ENCODE measurements at places on chromosomes 5 and 9.

GRCh38 chr5:55313870-55314617, 6.3 kb downstream of the MTREX start:
- H3K27ac ChIP-seq: no peak overlapping the region
- 0 out of 2 replicates have a peak, but pooled peaks cover 6% of the 10 kb centered on the region for H3K4me1 ChIP-seq
- no peaks in the 10 kb centered on the region for H3K36me3 ChIP-seq
- no peaks in the 10 kb centered on the region for H3K27me3 ChIP-seq

DNA sequence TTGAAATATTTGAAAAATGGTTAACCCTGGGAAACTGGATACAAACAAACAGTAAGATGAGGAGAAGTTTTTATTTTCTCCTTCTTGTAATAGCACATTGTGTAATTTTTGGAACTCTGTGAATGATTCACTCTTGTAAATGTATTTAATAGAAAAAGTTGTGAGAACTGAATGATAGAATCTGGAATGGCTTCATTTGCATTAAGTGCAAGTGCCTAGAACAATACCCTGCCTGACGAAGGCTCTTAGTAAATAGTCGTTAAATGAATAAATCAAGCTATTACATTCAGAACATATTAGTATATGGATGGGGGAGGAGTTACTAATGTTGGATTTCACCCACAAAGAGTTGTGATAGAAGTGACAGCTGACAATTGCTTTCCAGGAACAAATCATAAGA, 442.5 kb downstream of the EFNA5 start:
- no peak overlapping the region for H3K27ac ChIP-seq
- H3K27me3 ChIP-seq: no peaks in the 10 kb centered on the region
- no peaks in the 10 kb centered on the region for H3K4me1 ChIP-seq
- H3K4me3 ChIP-seq: no peak overlapping the region
- no peak for DNase-seq

GRCh38 chr9:23278561-23278960, 547.5 kb downstream of the ELAVL2 start:
- no peak for DNase-seq
- no peaks in the 10 kb centered on the region for H3K36me3 ChIP-seq
- no peak overlapping the region for H3K4me3 ChIP-seq
- no peak overlapping the region for H3K27ac ChIP-seq
- no peaks in the 10 kb centered on the region for H3K27me3 ChIP-seq
- H3K4me1 ChIP-seq: no peaks in the 10 kb centered on the region

GRCh38 chr5:115758356-115758755, 58.1 kb downstream of the CDO1 start:
- no peaks in the 10 kb centered on the region for H3K4me1 ChIP-seq
- H3K27ac ChIP-seq: no peak overlapping the region
- no peaks in the 10 kb centered on the region for H3K27me3 ChIP-seq
- no peak overlapping the region for H3K4me3 ChIP-seq
- no peaks in the 10 kb centered on the region for H3K36me3 ChIP-seq

GRCh38 chr5:1516615-1517601, 6.9 kb downstream of the LPCAT1 start:
- peak overlapping the region; percentile 79 for H3K27ac ChIP-seq
- H3K27me3 ChIP-seq: no peaks in the 10 kb centered on the region
- H3K4me1 ChIP-seq: peaks cover 31% of the 10 kb centered on the region
- peaks cover 3% of the 10 kb centered on the region for H3K36me3 ChIP-seq
- no peak for DNase-seq

DNA sequence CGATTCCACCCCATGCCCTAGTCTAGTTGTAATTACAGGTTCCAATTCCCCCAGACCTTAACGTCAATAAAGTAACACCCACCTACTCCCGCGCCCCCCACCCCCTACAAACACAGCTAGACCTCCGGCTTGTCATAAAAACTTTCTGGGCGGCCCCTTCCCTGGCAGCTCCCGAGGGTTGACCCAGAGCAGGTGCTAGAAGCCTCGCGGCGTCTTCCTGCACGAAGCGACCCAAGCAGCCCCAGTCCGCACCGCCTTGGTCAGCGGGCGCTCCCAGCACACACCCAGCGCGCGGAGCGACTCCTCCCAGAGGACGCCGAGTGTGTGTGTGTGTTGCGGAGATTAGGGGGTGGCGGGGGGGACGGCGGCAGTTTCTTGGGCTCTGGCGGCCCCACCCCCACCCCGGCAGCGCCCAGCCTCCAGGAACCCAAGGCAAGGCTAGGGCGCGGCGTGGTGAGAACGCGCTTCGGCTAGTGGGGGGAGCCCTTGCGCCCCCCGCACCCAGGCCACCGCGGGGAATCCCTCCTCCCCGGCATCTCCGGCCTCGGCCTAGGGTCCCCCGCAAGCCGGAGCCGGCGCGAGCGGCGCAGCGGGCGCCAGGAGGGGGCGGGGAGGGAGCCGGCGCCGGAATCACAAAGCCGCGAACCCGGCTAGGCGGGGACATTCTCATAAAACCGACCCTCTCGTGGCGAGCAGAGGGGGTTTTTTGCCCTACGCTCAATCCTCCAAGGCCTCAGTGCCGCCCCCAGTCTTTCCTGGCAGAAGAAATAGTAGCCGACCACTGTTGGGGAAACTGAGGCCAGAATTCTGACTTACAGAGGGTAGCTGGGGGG, 2.2 kb downstream of the PCDH1 start:
- H3K27me3 ChIP-seq: peaks cover 5% of the 10 kb centered on the region
- peak; percentile 40 for DNase-seq
- H3K4me3 ChIP-seq: peak overlapping the region; percentile 60

GRCh38 chr9:131713016-131713415, 26.9 kb downstream of the RAPGEF1 start:
- peak overlapping the region; percentile 36 for H3K27ac ChIP-seq
- no peak for DNase-seq
- H3K36me3 ChIP-seq: peaks cover 1% of the 10 kb centered on the region
- H3K4me3 ChIP-seq: no peak overlapping the region
- no peaks in the 10 kb centered on the region for H3K27me3 ChIP-seq
- H3K4me1 ChIP-seq: peaks cover 14% of the 10 kb centered on the region

DNA sequence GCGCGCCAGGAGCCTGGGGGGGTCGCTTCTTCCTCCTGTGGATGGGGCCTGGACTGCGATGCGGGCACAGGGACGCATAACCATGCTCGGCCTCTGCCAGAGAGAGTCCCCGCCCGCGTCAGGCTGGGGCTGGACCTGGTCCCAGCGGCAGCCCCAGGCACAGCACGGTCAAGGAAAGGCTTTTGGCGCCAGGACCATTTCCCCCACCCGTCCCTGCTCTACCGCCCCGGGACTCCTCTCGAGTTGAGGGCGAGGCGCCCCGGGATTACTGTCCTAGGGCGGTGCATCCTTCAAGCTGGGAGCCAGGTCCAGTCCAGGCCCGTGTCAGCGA, 341 bp downstream of the MXD3 start:
- H3K4me1 ChIP-seq: peaks cover 11% of the 10 kb centered on the region
- no peak for DNase-seq
- H3K36me3 ChIP-seq: peaks cover 6% of the 10 kb centered on the region
- peak overlapping the region; percentile 93 for H3K27ac ChIP-seq
- H3K4me3 ChIP-seq: peak overlapping the region; percentile 93

- H3K36me3 ChIP-seq: no peaks in the 10 kb centered on the region
- no peak overlapping the region for H3K4me3 ChIP-seq
- H3K4me1 ChIP-seq: no peaks in the 10 kb centered on the region
- H3K27me3 ChIP-seq: no peaks in the 10 kb centered on the region
- H3K27ac ChIP-seq: no peak overlapping the region
Observed at GRCh38 chr9:27571011-27571410, 2.3 kb downstream of the C9orf72 start.

- H3K4me3 ChIP-seq: no peak overlapping the region
- no peaks in the 10 kb centered on the region for H3K27me3 ChIP-seq
- no peak overlapping the region for H3K27ac ChIP-seq
- no peaks in the 10 kb centered on the region for H3K36me3 ChIP-seq
Observed at GRCh38 chr5:84119252-84119651, 265.4 kb downstream of the EDIL3 start.

DNA sequence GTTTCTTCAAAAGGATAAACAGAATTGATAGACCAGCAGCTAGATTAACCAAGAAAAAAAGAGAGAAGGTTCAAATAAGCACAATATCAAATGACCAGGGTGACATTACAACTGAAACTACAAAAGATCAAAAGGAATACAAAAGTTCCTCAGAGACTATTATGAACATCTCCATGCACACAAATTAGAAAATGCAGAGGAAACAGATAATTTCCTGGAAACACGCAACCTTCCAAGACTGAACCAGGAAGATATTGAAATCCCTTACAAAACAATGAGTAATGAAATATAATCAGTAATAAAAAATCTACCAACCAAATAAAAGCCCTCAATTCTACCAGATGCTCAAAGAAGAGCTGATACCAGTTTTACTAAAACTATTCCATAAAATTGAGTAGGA, 252.1 kb downstream of the MCTP1 start:
- no peak overlapping the region for H3K4me3 ChIP-seq
- no peak for DNase-seq
- H3K36me3 ChIP-seq: no peaks in the 10 kb centered on the region
- no peak overlapping the region for H3K27ac ChIP-seq
- no peaks in the 10 kb centered on the region for H3K27me3 ChIP-seq
- H3K4me1 ChIP-seq: no peaks in the 10 kb centered on the region

GRCh38 chr9:100324594-100325200, 28.0 kb downstream of the TEX10 start:
- no peaks in the 10 kb centered on the region for H3K36me3 ChIP-seq
- peaks cover 5% of the 10 kb centered on the region for H3K4me1 ChIP-seq
- H3K27me3 ChIP-seq: no peaks in the 10 kb centered on the region
- no peak overlapping the region for H3K27ac ChIP-seq

DNA sequence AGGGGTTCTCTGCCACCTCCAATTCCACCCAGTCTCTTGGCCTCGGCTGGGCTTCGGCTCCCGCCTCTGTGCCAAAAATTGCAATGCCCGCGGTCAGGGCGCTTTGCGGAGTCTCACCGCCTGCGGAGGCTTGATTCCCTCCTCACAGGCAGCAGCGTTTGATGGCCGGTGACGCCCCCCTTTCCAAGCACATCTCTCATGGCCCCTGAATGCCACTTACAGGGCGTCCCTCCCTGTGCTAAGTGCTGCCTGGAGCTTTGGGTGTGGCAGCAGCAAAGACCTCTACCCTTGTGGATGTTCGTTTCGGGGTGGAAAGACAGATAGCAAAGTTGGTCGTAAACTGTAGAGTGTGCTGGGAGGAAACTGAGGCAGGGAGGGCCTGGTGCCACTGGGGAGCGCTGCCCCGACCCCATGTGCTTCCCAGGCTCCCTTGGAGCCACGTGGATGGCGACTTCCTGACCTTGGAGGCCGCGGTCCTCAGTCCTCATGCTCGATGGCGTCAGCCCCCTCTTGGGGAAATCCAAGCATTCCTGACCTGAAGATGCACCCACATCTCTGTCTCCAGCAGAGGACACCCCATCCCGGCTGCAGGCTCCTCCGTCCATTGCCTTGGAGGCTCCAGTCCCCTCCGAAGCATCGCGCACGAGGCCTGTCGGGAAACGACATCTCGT, 249.2 kb upstream of the IRX4 start:
- no peaks in the 10 kb centered on the region for H3K4me1 ChIP-seq
- no peaks in the 10 kb centered on the region for H3K36me3 ChIP-seq
- H3K4me3 ChIP-seq: no peak overlapping the region

DNA sequence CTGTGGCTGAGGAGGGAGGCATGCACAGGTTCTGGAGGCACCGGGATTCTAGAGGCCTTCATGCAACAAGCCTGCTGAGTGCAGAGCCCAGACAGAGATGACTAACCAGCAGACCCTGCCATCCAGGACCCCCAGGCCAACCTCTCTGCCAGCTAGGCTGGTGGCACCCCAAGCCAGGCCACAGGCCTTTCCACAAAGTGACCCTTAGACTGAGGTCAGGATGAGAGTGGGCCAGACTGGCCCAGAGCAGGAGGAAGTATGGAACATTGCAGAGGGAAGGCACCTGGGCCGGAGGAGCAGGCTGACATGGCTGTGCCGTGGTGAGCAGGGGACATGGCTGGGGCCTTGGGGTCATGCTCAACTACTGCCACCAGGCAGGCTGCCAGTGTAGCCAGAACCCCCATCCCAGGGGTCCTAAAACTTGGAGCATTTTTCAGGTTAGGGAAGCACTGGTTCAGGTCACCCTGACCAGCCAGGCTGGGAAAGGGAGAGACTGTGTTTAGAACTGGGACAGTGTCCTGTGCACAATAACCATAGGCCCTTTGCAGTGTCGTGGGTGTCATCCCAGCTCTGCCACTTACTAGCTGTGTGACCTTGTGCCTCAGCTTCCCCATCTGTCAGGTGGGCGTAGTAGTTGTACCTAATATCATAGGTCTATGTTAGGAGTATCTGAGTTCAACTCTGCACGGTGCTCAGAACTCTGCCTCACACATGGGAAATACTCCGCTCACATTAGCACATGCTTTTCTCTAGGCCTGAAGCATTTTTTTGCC, 17.3 kb downstream of the TCF7 start:
- H3K4me3 ChIP-seq: no peak overlapping the region
- DNase-seq: no peak
- H3K27ac ChIP-seq: no peak overlapping the region
- H3K4me1 ChIP-seq: no peaks in the 10 kb centered on the region
- H3K36me3 ChIP-seq: peaks cover 2% of the 10 kb centered on the region
- H3K27me3 ChIP-seq: no peaks in the 10 kb centered on the region

- H3K4me1 ChIP-seq: no peaks in the 10 kb centered on the region
- no peaks in the 10 kb centered on the region for H3K27me3 ChIP-seq
- H3K27ac ChIP-seq: no peak overlapping the region
- no peak overlapping the region for H3K4me3 ChIP-seq
Observed at GRCh38 chr9:104658496-104659195, 35.7 kb upstream of the OR13D1 start.

- H3K4me1 ChIP-seq: no peaks in the 10 kb centered on the region
- no peaks in the 10 kb centered on the region for H3K36me3 ChIP-seq
- H3K4me3 ChIP-seq: no peak overlapping the region
- no peak overlapping the region for H3K27ac ChIP-seq
Observed at GRCh38 chr5:6491919-6492290, 43.2 kb downstream of the UBE2QL1 start.

GRCh38 chr9:129273136-129273895, 95.3 kb upstream of the IER5L start:
- no peaks in the 10 kb centered on the region for H3K27me3 ChIP-seq
- H3K27ac ChIP-seq: no peak overlapping the region
- peaks cover 21% of the 10 kb centered on the region for H3K4me1 ChIP-seq
- DNase-seq: no peak

GRCh38 chr5:124860291-124860655, 113.8 kb upstream of the ZNF608 start:
- H3K27ac ChIP-seq: no peak overlapping the region
- 0 out of 2 replicates have a peak, but pooled peaks cover 3% of the 10 kb centered on the region for H3K4me1 ChIP-seq
- H3K4me3 ChIP-seq: no peak overlapping the region

All from Caco-2 (cell line).